Fibroblast of skin of scalp (primary cell): ENCODE measurements at places on chromosomes 5 and 9.

DNA sequence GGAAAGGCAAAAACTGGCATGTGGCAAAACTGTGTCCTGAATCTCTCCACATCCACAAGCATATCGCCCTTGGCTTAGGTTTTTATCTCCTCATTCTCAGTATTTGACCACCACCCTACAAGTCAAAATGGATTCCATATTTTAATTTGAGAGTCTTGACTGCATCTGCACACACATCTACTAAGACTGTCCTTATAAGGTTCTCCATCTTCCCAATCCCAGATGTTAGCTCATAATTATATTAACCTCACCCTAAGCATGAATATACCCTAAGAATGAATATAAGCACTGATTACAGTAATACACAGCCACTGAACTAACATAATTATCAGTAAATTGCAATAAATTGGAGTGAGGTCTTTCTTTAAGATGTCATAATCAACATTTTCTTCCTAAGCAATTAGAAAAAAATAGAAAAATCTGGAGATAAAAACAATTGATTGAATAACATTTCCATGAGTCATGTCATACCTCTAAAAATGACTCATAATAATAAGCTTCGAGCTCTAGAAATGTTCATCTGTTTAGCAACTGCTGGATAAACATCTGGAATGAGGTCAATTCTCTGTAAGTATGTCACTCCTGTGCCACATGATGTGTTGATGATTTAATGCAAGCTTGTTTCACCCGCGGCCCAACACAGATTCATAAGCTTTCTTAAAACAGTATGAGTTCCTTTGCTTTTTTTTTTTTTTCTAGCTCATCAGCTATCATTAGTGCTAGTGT is 39.9 kb upstream of the PAM start:
- peak; percentile 70 for DNase-seq

GRCh38 chr5:1401536-1402138 is 43.6 kb downstream of the SLC6A3 start:
- no peak for DNase-seq

GRCh38 chr9:124768750-124769548 is 2.2 kb downstream of the NR6A1 start:
- DNase-seq = no peak

- no peak for DNase-seq
These were observed 50.4 kb upstream of the CDKN2AIPNL start for GRCh38 chr5:134462047-134462575.

DNA sequence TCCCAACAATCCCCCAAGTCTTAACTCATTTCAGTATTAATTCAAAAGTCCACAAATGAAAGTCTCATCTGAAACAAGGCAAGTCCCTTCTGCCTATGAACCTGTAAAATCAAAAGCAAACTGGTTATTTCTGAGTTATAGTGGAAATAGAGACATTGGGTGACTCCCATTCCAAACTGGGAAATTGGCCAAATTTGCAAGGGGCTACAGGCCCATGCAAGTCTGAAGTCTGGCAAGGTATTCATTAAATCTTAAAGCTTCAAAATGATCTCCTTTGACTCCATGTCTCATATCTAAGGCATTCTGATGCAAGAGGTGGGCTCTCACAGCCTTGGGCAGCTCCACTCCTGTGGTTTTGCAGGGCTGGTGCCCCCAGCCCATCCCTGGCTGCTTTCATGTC is 167.9 kb downstream of the HTR1A start:
- DNase-seq = no peak
